Naive thymus-derived CD4-positive, alpha-beta T cell (primary cell): ENCODE measurements at places on chromosomes 5 and 9.

GRCh38 chr5:77272206-77272605 is 61.7 kb downstream of the PDE8B start:
- no peak for DNase-seq

DNA sequence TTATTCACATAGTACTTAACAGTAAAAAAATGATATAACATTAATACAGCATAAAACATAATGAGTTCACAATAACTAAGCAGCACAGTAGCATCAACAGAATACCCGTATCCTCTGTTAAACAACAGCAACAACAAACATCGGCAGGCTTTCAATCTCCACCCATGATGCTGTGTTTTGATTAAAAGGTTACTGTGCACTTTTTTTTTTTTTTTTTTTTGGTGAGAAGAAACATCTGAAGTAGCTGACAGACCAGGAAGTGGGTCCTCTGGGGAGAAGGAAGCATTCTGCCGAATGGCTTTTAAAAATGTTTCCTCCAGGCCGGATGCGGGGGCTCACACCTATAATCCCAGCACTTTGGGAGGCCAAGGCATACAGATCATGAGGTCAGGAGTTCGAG is 282.3 kb downstream of the EPB41L4A start:
- peak; percentile 21 for DNase-seq

DNA sequence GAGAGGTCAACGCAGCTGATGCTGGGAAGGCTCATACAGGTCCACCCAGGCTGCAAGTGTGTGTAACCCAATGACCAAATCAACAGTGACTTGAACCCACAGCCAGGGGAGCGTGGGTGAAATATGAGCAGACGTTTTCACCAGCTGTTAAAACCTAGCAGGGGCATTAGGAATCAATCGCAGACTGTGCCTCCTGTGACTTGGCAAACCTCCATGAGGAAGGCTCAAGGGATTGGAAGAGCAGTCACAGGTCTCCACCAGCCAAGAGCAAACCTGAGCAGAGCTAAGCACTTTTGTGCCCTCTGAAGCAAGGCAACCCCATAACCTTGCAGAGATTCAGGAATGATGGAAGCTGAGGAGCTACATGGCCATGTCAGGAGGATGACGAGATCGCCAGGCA is 25.5 kb downstream of the INSYN2B start:
- DNase-seq = no peak

GRCh38 chr5:80541392-80541791 is 28.7 kb downstream of the ANKRD34B start:
- no peak for DNase-seq

GRCh38 chr9:92359394-92359995 is 33.7 kb downstream of the CENPP start:
- DNase-seq = no peak

GRCh38 chr5:94793113-94793815 is 174.8 kb downstream of the SLF1 start:
- peak; percentile 53 for DNase-seq

GRCh38 chr9:121598167-121598964 is 53.1 kb upstream of the DAB2IP start:
- DNase-seq = no peak

DNA sequence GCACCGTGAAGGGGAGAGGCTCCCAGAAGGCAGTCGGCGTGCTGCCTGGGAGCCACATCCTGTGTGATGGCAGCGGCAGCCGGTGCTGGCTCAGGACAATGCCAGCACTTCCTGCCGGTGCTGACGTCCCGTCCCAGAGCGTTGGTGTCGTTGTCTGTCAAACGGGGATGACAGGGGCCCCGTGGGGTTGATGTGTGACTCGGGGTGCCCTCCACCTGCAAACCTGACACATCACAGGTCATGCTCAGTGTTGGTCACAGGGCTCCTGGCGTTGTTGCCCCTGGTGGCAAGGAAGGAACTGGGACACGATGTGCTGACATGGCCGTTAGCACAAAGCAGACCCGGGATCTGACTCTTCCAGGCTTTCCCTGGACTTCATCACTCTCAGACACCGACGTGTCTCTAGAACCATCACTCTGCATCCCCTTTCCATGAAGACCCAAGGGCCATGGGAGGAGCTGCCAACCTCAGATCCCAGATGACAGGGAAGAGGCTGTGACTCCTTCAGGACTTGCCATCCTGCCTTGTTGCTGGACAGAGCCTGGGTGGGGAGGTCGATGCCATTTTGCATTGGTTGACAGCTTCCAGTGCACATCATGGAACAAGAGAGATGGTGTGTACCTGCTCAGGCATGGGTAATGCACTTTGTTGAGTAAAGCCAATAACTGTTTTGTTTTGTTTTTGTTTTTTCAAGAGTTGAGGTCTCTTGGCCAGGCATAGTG is 21.5 kb downstream of the PLPP7 start:
- DNase-seq = peak; percentile 78

- DNase-seq = no peak
Measured at GRCh38 chr9:70410368-70410767, 4.1 kb downstream of the KLF9 start.

DNA sequence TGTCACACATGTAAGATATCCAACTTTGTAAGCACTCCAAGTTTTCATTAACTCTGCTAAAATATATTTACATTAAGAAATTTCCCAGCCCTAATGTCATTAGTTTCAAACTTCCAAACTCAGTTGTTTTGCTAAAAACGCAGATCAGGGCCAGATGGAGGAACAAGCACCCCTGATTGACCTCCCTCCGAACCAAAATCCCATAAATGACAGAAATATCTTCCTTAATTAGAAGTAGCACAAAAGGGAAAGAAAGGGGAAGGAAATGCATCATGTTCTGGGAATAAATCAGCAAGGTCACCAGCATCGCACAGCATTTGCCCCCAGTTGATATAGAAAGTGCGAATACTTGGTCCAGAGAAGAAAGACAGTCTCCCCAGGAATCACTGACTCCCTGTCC is 61.4 kb upstream of the RUFY1 start:
- no peak for DNase-seq

GRCh38 chr9:117103438-117104110 is 311.3 kb downstream of the ASTN2 start:
- no peak for DNase-seq

GRCh38 chr9:85742597-85742936 is 813 bp upstream of the AGTPBP1 start:
- DNase-seq = no peak

- no peak for DNase-seq
Measured at GRCh38 chr9:112445196-112445595, 41.4 kb upstream of the KIAA1958 start.

GRCh38 chr5:96660971-96661854 is 963 bp upstream of the CAST start:
- DNase-seq = peak; percentile 38

- no peak for DNase-seq
Measured at GRCh38 chr9:85004818-85005413, 335.4 kb downstream of the NTRK2 start.

DNA sequence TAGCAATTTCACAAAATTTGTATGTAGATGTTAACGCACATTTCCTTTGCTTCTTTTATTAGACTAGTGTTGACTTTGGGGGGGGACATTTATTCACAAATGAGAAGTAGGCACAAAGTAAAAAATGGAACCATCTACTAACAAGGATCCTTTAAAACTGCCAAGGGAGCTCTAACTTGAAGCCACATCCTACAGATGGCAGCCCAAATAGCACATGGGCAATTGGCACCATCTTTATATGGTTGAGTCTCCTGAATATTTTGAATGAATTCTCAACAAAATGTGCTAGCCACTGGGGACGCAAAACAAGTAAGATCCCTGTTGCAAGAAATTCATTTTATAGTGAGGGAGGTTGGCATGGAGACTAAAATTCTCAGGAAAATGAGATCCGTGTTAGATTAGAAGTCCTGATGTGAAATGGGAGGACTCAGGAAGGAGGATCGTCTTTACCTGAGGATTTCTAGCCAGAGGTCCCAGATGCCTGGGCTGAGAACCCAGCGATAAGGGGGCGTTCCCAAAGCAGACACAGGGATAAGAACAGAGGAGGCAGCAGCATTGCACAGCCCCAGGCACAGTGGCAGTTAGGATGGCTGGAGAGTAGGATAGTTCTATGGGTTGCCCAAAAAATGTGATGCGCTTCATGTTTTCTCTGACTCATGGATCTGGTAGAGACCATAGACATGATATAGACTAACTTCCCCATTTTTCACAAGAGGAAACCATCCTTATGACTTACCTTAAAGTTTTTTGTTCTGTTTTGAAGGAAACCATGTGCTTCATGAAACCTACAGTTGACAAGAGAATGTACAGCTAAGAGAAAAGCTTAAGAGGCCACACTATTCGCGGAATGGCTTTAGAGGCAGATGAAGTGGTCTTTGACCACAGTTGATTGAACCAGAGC is 37.4 kb downstream of the C9orf152 start:
- DNase-seq = no peak

DNA sequence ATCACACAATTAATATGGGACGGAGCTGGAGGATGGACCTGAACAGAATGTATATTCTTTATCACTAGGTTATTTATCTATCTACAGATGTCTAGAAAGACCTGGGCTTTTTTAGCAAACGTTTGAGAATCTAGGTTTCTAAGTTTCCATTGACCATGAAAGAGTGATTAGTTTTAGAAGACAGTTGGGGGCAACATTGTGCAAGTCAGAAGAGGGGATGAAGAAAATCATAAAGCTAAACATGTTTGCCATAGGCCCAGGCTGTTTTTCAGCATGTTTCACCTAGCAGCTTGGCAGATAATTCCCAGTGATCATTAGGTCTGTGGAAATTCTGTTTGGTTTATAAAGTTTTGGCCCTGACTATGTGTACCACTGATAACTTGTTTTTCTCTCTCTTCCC is 44.1 kb upstream of the CDKN2B start:
- DNase-seq = no peak

DNA sequence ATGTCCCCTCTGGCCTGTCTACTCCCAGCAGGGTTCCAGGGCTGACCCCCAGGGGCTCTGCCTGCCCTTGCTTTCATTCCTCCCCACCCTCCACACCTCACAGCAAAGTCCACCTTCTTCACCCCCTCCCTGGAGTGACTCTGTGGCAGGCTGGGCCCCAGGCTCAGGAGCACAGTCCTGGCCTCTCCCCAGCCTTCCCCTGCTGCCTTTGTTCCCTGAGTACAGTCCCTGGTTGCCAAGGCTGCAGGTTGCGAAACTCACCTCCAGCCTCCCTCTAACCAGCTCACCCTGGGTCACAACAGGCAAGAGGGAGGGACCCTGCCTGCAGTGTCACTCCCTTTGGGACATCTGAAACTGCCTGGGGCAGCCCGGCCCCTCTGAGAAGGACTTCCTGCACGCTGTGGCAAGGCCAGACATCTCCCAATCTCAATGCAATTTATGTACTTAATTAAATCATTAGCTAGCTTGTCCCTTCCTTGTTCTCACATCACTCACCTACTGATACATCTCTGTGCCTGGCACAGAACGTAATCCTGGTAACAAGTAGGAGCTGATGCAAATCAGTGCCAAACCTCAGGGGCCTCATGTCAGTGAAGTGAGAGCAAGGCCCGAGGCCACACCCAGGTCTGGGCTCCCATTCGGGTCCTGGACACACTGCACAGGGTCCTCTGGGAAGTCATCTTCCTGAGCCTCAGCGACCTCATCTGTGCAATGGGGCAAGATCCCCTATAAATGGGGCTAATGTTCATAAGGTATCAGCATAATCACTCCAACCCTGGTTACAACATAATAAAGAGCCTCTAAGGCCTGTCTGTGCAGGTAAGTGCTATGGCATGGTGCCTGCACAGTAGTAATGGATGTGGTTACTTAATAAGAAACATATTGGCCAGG is 27.3 kb upstream of the TRIM14 start:
- DNase-seq = no peak

DNA sequence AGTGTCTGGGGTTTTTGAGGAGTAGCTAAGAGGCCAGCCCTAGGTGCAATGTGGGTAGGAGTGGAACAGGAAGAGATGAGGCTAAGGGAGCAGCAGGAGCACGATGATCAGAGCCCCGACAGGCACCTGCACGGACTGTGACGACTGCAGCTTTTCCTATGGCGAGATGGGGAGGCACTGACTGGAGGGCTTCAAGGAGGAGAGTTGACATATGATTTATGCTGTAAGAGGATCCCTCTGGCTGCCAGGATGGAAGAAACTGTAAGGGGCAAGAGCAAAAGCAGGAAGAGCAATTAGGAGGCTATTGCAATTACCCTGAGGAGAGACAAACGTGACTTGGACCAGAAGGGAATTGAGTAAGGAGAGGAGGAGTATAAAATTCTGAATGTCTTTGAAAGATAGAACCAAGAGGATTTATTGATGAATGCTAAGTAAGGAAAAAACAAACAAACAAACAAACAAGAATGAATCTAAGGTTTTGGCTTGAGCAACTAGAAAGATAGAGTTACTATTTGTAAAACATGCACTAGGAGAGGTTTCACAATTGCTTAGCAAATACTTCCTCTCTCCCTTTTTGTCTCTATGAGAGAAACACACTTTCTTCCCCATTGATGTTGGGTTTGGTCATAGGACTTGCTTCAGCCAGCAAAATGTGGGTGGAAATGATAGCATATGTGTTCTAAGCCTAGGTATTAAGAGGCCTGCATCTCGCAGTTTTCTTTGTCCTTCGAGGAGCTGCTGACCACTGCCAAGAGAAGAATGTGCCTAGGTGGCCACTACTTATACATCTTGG is 32.9 kb downstream of the TRPC7 start:
- DNase-seq = no peak

GRCh38 chr9:124708074-124708473 is 63.0 kb downstream of the NR6A1 start:
- DNase-seq = no peak

DNA sequence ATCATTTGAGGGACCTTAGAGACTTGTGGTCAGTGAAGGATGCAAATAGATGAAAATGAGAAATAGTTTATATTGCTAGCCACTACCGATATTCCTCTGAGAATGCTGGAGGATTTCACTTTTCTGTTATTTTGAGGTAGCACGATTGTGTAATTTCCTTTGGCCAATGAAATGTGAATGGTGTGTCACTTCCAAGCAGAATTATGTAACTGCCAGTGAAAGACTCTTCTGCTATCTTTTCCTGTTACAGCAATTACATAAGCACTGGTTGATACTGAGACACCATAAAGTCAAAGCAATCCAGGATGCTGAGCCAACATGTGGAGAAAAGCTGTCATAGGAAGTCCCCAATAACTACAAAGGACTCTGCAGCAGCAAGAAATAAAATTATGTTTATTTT is 3.6 kb upstream of the PCDHA2 start:
- DNase-seq = no peak

DNA sequence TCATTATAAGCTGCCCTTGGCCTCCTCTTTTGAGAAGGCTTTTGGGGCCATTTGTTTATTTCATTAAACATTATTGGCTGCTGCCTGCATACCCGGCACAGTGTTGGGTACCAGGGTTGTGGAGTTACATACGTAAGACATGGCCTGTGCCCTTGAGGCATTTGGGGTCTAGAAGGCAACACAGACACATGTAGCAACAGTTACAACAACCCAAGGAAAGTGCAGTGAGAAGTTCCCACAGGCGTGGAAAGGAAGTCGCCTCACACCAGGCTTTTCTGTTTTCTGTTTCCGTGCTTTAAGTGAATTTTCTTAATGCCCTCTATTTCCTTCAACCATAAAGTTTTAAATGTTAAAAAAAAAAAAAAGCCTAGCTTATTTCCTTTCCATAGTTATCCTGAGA is 47.4 kb downstream of the GALNT10 start:
- DNase-seq = no peak
